Stimulated activated CD4-positive, alpha-beta T cell treated with anti-CD3 and anti-CD28 coated beads, Interleukin-12 subunit alpha, Interleukin-12 subunit beta, amount 100 ng/mL, for 4 hours (primary cell): ENCODE measurements at places on chromosomes 6 and 20.

GRCh38 chr6:169144356-169144755, 109.3 kb downstream of the THBS2 start:
- no peak for DNase-seq

DNA sequence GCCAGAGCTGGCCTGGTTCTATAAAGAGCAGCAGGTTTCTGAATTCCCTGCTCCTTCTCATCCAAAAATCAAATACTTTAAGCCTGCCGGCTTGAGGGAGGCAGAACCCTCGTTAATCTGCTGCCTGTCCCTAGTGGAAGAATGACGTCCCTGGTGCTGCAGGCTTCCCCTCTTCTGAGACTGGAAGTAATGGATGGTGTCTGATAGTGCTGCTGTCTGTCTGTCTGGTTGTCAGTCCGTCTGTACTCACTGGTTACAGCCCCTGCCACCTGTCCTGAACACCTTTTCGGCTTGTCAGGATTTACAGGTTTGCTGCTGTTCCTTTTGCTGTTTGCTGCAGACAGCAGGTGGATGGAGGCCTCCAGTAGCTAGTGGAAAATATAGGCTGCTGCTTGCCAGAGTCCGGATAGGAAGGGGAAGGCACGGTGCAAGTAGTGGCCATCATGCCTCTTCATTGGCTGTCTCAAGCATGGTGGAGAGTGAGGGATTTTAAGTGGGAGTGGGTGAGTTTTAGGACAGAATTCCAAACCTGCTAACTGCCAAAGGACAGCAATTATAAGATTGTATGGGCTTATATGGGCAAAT, 2.5 kb downstream of the RIMS1 start:
- no peak for DNase-seq

DNA sequence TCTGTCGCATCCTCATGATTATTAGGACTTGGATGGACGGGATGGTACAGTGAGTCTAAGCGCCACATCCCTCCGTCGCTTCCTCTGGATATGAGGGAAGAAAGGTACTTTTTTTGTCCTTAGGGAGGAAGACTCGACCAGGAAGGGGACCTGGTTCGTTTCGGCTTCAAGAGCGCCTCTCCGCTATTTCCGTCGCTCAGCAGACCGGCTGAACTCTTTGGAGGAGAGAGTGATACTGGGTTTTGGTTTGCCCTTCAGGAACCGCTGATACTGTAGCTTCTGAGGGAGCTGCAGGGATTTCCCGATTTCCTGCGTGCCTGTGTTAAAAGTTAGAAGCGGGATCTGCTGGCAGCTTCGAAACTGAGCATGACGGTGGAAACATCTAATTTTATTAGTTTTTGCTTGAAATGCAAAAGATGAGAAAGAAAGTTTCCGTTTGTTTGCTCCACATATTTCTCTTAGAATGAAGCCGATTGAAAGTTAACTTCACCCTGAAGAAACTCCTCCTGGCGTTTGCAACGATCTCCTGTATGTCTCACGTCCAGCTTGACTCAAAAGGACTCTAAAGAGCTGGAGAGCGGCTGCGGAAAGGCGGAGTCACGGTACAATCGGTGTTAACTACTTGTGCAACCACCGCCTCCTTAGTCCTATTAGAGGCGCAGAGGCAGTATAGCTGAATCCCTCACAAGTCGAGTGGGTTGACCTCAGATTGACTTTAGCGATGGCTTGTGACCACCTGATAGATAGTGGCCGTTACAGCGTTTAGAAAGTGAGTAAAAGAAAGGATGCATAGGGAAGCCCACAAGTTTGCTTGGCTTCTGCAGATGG, 129.4 kb downstream of the TRIM27 start:
- no peak for DNase-seq

GRCh38 chr6:40274058-40274457, 313.1 kb downstream of the LRFN2 start:
- DNase-seq: no peak

DNA sequence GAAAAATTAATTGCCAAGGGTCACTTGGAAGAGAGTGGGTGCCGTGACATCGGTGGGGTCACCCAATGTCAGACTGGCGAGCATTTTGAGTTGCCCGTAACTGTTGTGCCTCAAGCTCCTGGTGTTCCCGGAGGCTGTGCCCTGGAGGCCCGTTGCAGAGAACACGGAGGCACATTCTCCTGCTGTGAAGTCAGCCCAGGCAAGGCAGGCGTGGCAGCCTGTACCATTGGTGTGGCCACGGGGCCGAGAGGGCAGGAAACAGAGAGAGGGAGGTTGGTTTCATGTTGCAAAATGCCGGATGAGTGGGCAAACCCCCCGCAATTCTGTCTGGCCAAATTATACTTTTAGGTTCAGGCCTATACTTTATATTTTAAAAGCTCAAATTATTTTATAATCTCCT, 81.2 kb downstream of the THBS2 start:
- DNase-seq: no peak

DNA sequence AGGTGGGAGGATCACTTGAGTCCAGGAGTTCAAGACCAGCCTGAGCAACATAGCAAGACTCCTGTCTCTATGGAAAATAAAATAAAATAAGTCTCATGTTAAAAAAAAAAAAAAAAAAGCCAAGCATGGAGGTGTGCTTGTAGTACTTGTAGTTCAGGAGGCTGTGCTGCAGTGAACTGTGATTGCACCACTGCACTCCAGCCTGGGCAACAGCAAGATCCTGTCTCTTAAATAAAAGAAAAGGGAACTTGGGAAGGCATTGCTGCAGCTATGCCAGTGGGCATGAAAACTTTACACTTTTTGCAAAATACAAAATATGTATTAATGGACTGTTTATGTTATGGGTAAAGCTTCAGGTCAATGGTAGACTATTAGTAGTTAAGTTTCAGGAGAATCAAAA, 37.5 kb upstream of the REV3L start:
- no peak for DNase-seq

DNA sequence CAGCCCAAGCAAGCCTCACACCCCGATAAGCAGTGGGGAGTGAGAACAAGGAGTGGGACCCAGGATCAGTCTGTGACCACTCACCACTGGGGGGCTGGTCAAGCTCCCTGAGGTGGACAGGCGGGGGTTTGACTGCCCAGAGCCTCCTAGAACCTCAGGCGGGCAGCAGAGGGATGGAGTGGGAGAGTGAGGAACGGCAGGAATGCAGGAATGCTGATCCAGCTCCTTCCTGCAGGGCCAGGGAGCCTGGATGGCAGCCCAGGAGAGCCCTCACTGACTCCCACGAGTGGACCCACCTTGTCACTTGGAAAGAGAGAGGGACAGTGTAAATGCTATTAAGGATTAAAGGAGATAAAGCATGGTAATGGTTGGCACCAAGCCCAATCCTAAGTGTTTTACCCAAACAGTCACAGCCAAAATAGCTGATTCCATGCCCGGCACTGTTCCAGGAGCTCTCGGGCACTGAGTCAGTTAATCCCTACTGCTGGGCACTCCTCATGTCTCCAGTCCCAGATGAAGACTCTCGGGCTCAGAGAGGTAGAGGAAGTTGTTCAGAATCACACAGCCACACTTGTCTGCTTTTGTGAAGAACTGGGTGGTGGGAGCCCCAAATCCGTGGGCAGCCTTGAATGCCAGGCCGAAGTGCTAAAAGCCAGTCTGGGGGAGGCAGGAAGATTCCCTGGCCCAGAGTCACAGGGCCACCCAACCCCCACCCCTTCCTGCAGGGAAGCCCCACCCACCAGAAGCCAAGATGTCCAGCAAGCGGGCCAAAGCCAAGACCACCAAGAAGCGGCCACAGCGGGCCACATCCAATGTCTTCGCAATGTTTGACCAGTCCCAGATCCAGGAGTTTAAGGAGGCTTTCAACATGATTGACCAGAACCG, 3.1 kb downstream of the MYL9 start:
- no peak for DNase-seq

DNA sequence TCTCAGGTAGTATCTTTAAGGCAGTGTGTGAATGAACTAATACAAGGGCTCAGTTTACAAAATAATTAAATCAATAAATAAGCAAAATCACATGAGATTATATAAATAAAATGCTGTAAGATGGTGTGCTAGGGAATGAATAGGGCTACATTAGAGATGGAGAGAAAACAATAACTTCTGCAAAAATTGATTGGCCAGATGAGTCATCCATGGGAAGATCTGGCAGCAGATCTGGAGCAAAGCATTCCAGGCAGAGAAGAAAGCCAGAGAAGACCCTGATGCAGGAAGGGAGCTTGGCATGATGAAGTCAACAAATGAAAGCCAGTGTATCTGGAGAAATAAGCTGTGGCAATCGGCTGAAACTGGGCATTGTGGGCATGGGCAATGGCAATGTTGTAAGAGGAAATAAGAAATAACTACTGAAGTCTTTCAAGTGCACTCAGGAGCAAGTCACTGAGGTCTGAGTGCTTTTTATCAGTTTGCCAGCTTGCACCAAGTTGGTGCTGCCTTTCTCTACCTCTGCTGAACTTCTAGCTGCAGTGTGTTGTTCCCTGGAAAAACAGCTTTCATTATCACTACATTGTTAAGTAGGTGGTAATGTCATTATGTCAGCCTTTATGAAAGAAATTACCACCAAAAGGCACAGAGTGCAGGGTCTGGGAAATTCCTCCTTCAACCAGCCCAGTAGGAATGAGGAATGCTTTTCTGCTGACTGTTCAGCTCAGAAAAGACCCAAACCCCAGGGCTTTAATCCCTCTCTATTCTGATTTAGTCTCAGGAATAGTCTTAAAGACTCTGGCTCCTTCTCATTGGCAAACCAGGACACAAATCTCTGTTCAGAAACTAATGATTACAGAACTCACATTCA, 231.6 kb downstream of the HTR1B start:
- no peak for DNase-seq

- no peak for DNase-seq
Observed at GRCh38 chr6:163842467-163842866, 427.9 kb downstream of the QKI start.

DNA sequence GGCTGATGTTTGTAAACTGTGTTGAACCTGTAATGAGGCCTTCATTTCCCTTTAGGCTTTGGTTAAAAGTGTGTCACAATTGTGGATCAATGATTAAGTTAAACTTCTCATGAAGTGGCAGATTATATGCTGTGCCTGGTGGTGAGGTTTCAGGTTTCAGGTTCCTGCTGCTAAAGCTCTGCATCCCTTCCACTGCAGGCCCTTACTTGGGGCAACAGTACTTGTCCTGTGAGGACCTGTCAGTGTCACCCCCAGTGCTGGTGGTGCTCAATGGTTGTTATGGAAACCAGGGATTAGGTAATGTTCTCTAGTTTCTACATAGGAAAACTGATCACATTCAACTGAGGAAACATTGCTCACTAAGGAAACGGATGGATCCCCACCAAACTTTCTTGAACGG, 18.5 kb downstream of the RPP21 start:
- no peak for DNase-seq

DNA sequence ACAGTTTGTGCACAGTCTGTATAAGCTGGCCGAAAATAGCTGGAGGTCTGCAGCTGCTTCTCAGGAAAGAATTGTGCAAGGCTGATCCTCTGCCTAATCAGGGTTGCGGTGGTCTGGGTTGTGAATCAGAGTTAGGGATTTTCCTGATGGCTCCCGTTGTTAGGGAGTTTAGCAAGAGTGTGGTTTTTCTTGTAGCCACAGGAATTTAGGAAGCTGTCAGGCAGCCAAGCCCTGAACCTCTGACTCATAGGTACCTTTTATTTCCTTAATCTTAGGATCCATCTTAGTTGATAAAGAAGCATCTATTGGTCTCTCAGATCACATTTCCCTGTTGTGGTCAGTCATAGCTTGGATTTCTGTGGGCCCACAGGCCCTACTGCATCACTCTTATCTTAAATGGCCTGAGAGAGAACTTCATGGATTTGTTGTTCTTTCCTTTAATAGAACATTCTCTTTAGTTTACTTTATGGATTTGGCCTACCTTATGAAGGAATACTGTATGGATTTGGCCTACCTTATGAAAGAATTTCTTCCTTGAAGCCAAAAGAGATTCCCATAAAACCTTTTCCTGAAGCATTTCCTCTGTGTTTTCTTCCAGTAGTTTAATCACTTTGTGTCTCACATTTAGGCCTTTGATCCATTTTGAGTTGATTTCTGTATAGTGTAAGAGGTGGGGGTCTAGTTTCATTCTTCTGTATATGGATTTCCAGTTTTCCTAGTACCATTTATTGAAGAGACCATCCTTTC, 10.3 kb downstream of the KIF25 start:
- no peak for DNase-seq

GRCh38 chr6:134921721-134922261, 28.1 kb downstream of the ALDH8A1 start:
- no peak for DNase-seq

DNA sequence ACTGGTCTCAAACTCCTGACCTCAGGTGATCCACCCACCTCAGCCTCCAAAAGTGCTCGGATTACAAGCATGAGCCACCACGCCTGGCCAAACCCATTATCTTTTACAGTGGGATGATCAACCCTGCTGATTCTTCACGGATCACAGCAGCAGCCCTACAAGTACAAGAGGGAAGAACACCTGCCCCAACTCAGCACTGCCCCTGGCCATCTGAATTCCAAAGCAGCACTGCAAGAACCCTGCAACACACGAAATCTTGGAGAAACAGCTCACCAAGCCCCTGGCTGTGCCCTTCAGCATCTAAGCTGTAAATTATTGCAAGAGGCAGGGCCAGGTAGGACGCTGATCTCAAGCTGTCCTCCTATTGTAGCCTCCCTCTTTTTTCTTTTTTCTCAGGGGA, 54.5 kb upstream of the MC3R start:
- DNase-seq: no peak

DNA sequence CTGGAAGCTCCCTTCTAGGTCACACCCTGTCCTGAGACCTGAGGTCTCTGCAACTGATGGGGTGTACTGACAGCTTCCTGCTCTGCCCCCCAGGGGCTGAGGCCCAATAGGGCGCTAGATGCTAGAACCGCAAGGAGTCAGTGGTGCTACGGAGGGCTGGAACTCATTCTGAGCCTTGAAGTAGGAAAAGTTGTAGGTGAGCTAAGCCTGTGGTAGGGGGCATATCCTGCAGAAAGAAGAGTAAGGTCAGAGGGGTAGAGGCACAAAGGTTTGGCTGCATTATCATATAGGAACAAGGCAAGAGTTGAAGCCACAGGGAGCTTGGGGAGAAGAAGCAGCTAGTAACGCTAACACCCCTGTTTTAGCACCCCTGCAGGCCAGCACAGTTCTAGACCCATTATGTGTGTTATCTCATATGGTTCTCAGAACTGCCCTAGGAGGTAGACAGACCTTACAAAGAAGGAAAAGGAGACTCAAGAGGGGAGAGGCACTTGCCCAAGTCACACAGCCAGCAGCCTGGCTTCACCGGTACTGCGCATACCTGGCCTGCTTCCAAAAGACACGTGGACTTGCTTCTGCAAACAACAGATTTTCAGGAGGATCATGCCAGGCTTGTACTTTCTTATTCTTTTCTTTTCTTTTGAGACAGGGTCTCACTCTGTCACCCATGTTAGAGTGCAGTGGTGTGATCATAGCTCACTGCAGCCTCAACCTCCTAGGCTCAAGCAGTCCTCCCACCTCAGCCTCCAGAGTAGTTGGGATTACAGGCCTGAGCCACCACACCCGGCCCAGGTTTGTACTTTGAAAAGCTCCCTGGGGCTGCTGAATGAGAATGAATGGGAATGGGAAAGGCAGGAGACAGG, 156.1 kb downstream of the MRPL14 start:
- no peak for DNase-seq

GRCh38 chr6:125213939-125214338, 60.4 kb downstream of the TPD52L1 start:
- DNase-seq: no peak
